CD4-positive, alpha-beta T cell treated with Interleukin-4 for 1 hour (primary cell): ENCODE measurements at places on chromosomes 12 and 14.

- DNase-seq = no peak
These were observed 33.9 kb downstream of the SPTLC2 start for GRCh38 chr14:77582511-77582910.

DNA sequence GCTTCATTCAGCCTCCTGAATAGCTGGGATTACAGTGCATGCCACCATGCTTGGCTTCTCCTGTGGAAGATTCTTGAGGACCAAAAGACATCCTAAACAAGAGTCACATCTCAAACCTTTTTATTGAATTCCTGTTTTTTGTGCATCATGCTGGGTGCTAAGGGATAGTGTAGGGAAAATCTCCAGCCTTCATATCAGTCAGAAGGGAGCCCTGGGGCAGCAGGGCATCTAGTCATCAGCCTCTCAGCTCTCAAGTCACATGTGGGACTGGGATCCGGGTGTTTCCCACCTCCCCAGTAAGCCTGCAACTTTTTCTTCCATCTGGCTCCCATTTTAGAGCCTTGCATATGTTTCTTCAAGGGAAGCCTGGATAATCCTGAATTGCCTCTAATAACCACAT is 25.1 kb upstream of the OASL start:
- DNase-seq = no peak

GRCh38 chr12:79069009-79069408 is 204.4 kb downstream of the SYT1 start:
- DNase-seq = no peak

- no peak for DNase-seq
These were observed 69.2 kb upstream of the ARID2 start for GRCh38 chr12:45660330-45660729.

DNA sequence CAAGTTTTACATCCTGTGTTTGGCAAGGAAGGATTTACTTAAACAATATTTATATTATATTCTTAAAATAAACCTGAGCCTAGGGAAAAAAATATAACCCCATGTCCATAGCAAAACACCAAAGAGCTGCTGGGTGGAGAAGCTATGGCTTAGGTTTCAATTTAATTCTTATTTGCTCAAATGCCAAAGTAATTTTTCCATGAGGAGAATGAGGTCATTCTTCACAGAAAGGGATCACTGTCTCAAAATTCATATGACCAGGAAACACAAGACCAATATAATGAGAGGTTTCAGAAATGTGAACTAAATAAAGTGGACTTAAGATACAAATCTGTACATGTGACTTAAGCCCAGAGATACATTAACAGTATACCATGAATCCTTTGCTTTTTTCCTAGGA is 195.0 kb downstream of the PHLDA1 start:
- no peak for DNase-seq

DNA sequence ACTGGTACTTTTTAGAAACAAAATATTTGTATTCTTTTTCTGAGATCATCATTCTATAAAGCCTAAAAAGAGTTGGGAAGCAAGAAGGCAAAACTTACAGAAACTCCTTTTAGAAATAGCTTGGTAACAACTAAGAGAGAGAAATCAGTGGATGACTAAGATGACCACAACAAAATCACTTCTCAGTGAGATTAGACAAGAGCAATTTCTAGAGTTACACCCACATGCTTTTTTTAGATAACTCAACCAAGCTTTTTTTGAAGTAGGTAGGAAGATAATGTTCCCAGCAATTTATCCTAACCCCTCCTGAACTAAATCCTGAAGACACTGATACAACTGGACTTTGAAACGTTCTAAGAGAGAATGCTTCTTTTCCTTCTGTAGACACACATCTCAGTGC is 576.4 kb downstream of the SLC6A15 start:
- DNase-seq = no peak
